ENCODE measurements at places on chromosomes 12 and 14.

DNA sequence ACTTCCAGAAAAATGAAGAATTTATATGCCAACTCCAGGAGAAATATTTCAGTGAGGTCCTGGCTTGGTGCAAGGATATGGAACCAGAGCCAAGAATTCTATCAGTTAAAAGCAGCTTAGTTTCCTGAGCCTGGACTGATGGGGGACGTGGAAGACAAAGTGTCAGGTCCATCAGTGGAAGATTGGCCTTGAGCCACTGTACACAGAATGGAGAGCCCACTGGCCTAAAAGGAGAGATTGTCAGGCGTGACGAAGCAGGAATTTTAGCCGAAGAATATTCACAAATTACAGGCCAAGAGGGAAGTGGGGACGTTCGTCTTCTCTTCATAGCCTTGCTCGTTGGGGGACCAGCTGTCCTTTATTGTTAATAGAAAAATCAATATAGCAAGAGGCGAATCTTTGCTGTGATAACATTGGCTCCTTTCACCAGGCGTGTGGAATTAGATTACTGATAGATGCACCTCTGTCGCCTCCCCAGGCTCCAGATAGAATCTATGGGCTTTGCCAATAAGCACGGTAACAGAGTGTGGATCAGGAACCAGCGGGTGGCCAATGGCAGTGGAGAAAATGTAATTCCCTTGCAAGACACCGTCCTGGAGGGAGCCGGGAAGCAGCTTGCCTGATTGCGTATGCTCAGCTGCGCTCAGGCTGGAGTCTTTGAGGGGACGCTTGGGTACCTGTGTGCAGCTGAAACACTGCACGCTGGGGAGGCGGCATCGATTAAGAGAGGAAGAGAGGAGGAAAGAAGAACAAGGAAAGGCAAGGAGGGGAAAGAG, 56.4 kb downstream of the TMEM132C start:
- no peak for DNase-seq

DNA sequence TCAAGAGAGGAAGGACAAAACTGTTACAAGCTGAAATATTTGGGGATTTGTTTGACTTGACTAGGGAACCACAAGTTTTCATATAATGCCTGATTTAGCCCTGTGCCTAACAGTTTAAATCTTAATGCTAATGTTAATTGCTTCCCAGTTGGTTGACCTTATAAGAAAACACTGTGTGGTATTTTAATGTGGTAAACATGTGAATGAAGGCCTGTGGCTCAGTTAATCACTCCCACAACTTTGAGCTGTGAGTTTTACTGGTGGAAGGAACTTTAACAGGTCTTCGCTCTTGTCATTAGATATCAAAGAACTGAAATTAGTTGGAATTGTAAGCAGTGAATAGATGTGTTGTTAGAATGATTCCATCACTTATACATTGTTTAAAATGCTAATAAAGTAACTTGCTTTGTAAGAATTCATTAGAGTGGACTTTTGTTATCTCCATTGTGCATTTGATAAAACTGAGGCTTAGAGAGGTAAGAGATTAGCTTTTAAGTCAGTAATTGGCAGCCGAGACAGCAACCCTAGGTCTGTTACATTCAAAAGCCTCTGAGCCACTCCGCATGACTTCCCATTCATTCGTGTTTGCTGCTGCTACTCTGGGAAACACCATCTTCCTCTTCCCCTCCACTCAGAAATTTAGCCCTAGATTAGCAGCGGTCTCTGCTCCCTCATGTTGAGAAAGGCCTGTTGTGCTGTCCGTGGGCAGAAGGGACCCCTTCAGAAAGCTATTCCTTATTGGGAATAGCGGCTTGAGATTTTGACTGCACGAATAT, 1.0 kb upstream of the TBK1 start:
- no peak for DNase-seq

- DNase-seq: no peak
Observed at GRCh38 chr12:59927032-59927431, 331.2 kb downstream of the SLC16A7 start.

DNA sequence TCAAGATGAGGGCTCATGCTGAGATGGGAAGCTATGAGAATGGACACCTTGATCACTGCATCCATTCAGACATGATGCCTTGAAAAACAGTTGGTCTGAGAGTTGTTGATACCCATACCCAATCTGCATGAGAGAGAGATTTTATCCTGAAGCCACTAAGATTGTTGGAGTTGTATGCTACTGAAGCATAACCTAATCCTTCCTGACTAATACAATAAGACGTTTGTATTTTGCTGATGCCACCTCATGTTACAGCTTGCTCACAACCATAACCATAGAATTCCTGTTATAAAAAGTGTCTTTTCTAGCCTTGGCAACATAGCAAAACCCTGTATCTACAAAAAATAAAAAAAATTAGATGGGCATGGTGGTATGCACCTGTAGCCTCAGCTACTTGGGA, 12.7 kb upstream of the SERPINA1 start:
- no peak for DNase-seq

DNA sequence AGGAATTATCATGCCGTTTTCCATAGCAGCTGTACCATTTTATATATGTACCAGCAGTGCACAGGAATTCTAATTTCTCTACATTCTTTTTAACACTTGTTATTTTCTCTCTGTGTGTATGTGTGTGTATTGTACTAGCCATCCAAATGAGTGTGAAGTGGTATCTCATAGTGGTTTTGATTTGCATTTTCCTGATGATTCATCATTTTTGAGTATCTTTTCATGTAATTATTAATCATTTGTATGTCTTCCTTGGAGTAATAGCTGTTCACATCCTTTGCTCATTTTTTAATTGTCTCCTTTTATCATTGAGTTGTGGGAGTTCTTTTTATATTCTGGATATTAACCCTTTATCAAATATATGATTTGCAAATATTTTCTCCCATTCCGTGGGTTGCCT, 95.6 kb upstream of the MANSC4 start:
- DNase-seq: no peak

DNA sequence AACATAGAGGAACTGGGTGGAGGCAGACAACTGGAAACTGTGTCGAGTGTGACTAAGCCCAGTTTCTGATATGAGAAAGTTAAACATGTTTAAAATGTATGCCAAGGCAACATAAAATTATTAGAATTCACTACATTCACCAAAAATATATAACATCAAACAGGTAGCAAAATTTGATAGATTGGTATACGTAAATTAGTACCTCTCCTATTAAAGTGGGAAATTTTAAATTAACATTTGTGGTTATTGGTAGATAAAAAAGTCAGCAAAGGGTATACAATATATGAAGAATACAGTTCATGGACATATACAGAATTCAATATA, 53.0 kb downstream of the CCDC91 start:
- no peak for DNase-seq

DNA sequence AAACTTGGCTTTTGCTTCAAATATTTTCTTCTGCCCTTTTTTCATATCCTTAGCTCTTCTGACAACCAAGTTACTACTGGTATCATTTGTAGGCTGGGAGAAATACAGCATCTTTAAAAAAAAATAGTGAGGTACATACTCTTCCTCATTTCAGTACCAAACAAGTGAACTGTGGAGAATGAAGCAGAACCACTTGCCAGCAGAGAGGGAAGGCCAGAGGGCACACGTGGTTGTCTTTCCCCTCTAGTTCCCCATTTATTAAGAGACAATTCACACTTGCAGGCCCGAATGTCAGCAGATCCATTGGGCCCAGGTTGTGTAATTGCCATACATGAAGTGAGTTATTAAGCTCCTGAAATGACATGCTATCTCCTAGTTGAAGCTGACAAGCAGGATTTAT, 3.2 kb downstream of the SUSD6 start:
- DNase-seq: no peak

DNA sequence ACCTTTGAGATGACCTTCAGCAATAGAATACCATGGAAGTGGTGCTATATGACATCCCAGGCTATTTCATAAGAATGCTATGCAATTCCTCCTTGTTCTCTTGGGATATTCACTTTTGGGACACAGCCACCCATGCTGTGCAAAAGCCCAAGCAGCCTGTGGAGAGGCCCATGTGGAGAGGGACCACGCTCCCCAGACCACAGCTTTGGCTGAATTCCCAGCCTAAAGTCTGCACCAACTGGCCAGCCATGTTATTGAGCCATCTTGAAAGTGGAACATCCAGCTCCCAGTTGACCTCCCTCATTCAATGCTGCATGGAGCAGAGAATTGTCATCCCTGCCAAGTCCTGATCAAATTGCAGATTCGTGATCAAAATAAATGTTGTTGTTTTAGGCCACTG, 275.1 kb downstream of the SUDS3 start:
- no peak for DNase-seq

- DNase-seq: no peak
Observed at GRCh38 chr14:58695514-58695913, 57.8 kb downstream of the DACT1 start.

- no peak for DNase-seq
Observed at GRCh38 chr14:58571769-58572472, 65.8 kb upstream of the DACT1 start.

DNA sequence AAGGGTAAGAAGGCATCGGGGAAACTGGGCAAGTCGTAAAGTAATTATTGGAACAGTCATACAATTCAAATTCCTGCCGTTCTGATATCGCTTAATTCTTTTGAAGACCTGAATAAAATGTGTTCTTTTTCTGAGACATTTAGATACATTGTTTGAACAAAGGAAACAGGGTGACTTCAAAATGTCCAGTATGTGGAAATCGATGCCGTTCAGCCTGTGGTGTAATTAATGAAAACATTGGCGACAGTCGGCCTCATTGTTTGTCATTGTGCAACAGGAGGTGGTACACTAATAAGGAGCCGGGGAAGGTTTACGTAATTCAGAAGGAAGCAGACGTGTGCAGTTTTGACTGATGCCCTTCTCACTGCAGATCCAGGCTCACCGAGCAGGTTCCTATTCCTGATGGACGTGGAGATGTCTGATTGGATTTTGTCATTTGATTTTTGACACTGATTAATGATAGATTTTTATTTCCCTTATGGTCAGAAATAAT, 92.7 kb downstream of the BORCS5 start:
- DNase-seq: no peak

DNA sequence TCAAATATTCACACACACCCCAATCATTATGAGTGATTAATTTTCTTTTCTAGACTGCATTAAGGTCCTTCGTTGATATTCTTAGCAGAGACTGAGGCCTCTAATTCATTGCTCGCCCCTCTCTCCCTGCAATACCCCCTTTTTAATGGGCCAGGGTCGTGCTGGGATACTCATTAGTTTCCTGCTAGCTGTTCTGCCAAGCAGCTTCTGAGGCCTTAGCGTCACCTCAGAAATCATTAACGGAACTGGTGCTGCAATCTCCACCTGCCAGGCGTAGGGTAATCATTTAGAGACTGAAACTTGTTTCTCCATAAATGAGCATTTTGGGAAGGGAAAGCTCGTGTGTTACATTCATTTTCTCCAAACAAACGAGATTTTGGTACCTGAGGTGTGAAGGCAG, 1054.7 kb downstream of the GALC start:
- DNase-seq: no peak

DNA sequence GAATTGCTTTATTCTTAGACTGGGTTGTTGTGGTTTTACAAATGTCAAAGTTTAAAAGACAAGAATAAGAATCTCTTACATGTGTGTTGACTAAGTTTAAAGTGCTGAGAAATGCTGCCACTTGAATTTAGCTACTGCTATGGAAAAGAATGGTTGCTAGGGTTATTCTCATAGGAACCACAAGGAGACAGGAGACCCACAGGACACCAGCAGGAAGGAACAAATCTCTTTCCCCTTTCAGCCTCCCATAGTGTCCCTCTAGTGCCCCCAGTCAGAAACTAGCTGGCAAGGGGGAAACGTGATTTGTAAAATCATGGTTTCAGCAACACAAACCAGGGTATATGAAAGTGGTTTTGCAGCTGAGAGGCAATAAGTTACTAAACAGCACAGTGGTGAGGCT, 102.7 kb downstream of the ST8SIA1 start:
- no peak for DNase-seq

DNA sequence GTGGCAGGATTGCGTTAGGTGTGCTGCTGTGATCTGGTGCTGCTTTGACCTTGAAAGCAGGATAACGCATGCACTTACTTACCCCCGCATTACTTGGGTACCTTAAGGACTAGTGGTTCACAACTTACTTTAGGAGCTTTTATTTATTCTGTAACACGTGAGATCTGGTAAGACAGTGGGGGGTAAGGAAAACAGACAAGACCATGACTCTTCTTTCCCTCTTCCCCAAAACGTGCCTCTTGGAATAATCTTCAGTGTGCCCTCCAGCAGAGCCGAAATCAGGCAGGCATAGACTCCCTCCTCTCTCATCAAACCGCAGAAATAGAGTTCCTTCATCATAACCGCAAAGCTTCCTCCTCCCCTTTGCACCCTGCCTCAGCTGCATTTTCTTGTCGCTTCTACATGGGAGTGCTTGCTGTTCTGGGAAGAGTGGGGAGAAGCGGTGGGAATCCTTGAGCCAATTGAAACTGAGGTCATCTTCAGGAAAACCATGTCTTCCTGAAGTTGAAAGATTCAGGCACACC, 43.4 kb downstream of the RAD52 start:
- DNase-seq: no peak
